Breast epithelium (tissue), 4 donors: ENCODE measurements at places on chromosomes 16 and 17. TPM values are rescaled to one million over a fixed set of nuclear protein-coding genes. Genes with fewer than 3 reads are reported as not detected.
A peak's percentile ranks its signal among the peaks of the same experiment; 100 is the strongest.

DNA sequence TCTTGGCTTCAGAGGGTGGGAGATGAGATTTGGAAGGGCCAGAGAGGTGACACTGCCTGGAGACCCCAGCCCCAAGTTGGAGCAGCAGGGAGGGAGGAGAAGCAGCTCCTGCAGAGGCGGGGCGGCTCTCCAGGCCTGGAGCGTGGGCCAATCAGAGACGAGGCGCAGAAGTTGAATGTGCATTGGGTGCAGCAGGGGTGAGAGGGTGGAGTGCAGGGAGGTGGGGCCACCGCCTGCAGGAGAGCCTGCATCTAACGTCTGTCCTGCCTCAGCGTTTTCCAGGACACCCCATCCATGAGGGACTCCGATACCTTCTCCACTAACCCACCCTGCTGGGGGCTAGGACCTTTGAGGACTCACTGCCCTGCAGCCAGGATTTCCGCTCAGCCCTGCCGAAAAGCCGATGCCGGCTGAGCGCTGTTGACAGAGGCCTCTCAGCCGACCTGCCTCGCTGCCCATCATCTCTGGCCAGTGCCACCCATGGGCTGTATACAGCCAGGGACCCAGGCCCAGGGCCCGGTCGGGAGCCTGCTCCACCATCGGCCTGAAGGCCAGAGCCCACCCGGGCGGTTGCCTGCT, 146.2 kb downstream of the ENGASE start:
- H3K4me3 ChIP-seq, result no peak overlapping the region
- H3K27me3 ChIP-seq, result no peaks in the 10 kb centered on the region
- H3K36me3 ChIP-seq, result no peaks in the 10 kb centered on the region

The KRT12 gene
- not detected for total RNA-seq

DNA sequence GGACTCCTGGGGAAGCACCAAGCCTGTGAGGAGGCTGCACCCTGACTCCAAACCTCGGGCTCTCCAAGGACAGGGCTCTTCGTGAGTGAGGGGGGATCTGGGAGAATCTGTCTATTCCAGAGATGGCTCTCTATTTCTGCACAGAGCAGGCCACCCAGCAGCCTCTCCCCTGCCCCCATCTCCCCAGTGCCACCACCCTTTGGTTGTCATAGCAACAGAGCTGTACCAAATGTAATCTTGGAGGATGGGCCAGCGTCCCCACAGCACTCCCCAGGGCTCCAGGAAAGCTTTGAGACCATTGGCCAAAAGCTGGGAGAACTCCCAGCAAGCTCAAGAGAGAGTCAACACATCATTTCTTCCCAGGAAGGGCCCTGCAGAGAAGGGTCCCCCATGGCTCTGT, 49.3 kb downstream of the ABCC12 start:
- H3K4me1 ChIP-seq, result no peaks in the 10 kb centered on the region
- H3K27ac ChIP-seq, result no peak overlapping the region
- H3K36me3 ChIP-seq, result no peaks in the 10 kb centered on the region
- no peaks in the 10 kb centered on the region for H3K27me3 ChIP-seq

- H3K4me3 ChIP-seq, result no peak overlapping the region
- H3K4me1 ChIP-seq, result no peaks in the 10 kb centered on the region
- H3K36me3 ChIP-seq, result no peaks in the 10 kb centered on the region
- no peak overlapping the region for H3K27ac ChIP-seq
Measured at GRCh38 chr16:50538411-50539052, 9.7 kb upstream of the NKD1 start.

DNA sequence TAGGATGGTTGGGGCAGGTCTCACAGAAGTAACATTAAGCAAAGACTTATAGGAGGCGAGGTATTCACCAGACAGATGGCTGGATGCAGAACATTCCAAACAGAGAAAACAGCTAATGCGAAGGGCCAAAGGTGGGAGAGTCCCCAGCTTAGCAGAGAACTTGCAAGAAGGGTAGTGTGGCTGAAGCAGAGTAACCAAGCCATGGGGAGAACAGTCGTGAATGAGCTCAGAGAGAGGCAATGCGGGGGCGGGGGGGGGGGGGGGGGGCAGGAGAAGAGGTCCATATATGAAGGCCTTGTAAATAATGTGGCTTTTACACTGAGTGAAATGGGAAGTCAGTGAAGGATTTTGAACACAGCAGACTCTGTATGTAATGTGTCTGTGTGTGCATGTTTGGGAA, 81.3 kb downstream of the SMG6 start:
- no peaks in the 10 kb centered on the region for H3K27me3 ChIP-seq
- H3K4me3 ChIP-seq, result no peak overlapping the region
- no peak for DNase-seq
- H3K27ac ChIP-seq, result no peak overlapping the region
- H3K36me3 ChIP-seq, result no peaks in the 10 kb centered on the region

GRCh38 chr16:25692742-25693508, 1.2 kb downstream of the HS3ST4 start:
- DNase-seq, result no peak
- no peaks in the 10 kb centered on the region for H3K4me1 ChIP-seq
- H3K36me3 ChIP-seq, result no peaks in the 10 kb centered on the region
- no peak overlapping the region for H3K27ac ChIP-seq
- peak overlapping the region; percentile 51 for H3K4me3 ChIP-seq
- peaks cover 5% of the 10 kb centered on the region for H3K27me3 ChIP-seq
